ENCODE measurements at places on chromosomes 13 and 19.

- no peak for DNase-seq
These were observed 21.0 kb downstream of the VASP start for GRCh38 chr19:45528149-45528743.

DNA sequence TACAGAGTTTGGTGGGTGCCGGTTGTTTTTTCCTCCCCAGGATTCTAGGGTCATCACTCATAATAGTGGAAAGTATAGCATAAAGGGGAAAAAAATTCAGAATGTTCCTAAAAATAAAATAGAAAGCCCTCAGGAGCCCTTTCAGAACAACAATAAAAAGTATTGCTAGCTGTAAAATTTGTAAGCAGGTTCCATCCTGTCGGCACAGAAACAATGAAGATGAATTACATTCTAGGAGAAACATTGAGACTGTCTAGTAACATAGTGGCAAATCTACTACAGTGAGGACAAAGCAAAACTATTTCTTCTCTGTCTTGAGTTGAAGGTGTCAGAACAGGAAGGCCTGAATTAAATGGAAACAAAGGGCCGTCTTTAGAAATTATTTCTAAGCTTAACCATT, 870.7 kb downstream of the PCDH9 start:
- DNase-seq = no peak

DNA sequence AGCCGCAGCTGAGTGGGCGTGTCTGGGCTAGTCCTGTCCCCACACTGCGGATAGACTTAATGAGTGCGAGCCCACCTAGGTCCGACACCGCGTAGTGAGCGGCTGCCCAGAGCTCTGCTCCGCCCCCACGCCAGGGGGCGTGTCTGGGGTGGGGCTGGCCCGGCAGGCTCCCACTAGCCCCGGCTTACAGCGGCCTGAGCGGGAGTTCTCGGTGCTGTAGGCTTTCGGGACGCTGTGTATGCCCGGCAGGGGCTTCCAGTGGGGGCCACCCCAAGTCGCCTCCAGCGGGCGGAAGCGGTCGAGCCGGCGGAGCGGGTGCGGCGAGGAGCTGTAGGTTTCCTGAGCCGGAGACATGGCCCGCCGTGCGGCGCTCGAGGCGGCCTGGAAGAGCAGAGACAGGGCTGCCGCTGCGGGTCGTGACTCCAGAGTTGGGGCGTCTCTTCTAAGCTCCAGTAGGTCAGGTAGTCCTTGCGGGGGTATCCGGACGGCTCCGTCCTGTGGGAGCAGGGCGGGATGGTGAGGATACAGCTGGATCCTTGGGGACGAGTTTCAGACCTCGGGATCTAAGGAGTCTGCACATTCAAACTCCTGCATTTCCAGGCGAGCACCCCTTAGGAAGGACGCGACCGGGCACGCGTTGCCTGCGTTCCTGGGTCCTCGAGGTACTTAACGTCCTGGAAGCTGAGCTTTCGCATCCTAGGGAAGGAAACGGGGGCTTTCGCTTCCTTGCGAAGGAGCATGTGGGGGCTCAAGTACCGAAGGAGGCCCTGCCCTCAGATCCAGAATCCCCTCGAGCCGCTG, 1.2 kb downstream of the CGB7 start:
- DNase-seq = no peak

DNA sequence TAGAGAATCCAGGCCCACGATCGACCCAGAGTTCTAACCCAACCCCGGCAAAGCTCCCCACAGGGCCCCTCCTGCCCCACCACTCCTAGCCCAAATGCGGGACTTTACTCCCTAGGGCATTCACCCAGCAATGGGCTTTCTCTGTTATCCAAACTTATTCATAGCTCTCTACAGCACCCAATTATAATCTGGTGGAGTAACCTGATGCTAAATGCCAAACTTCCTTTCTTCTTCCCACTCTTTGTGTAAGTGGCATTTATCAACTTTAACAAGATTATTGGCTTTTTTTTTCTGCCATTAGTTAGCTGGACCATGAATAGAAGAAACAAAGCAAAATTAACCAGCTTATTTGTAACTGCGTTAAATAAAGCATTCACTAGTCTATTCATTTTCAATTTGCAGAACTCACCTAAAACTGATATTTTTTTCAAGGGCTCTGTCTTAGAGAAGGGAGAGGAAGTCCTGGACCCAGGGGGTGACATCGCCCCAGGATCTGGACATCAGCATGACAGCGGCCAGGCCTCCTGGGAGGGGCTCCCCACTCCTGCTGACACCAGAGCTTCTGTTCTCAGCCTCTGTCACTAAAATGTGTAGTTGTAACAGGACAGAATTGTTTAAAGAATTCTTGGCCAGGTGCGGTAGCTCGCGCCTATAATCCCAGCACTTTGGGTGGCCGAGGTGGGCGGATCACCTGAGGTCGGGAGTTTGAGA, 1.5 kb downstream of the FAM124A start:
- DNase-seq = no peak

GRCh38 chr19:40974633-40975037, 16.4 kb upstream of the CYP2B6 start:
- peak; percentile 36 for DNase-seq

GRCh38 chr13:34128661-34129060, 310.7 kb downstream of the RFC3 start:
- no peak for DNase-seq

DNA sequence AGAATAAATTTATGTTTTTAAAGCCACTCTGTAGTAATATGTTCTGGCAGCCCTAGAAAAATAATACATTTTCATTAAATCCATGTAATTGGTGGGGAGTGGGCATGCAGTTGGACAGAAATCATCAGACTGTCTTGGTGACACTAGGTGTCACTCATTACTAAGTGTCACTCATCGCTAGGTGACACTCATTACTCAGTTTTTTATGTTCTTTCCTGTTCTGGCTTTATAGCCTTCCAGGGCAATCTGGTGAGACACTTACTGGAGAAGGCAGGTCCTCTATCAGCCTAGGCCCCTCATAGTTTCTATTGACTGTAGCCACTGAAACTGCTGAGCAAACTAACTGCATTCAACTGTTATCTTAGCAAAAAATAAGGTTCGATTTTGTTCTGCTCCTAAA, 542.1 kb downstream of the SLITRK1 start:
- DNase-seq = no peak

- no peak for DNase-seq
These were observed 872 bp downstream of the HOMER3 start for GRCh38 chr19:18939922-18940768.

GRCh38 chr13:41652735-41653361, 195.5 kb downstream of the RGCC start:
- no peak for DNase-seq

GRCh38 chr19:17327654-17328516, 6.8 kb downstream of the ANO8 start:
- DNase-seq = no peak

- DNase-seq = no peak
These were observed 91.0 kb upstream of the MAB21L1 start for GRCh38 chr13:35567406-35567980.

DNA sequence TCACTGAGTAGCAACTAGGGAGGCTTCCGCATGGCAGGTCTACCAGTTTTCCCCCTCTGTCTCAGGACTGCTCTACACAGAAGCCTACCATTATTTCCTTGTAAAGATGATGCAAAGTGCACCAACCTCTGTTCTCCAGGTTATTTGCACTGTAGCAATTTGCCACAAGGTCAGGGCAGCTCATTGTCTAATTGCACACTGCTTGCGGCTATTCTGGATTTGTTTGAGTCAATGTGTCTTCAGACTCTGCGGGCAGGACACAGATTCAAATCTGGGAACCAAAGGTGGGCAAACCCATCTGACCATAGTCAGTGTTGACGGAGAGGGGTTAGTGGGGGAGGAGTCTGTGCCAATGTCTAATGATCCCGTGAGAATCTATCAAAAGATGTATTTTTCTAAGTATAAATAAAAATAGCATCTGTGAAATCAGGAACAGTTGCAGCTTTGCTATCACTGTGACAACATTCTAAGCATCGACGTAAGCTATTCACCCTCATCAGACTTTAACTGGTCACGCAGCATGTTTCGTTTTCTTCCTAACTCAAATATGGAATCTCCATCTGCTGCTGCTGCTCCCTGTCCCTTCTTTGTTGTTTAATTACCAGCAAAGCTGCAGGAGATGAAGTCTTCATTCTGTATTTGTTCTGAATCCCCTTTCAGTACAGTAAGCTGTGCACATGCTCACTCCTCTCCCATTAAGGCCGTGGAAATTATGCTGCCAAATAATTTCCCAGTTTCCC, 26.4 kb downstream of the CYSLTR2 start:
- no peak for DNase-seq

- DNase-seq = no peak
These were observed 1379.0 kb upstream of the MIR17HG start for GRCh38 chr13:89968470-89968869.

DNA sequence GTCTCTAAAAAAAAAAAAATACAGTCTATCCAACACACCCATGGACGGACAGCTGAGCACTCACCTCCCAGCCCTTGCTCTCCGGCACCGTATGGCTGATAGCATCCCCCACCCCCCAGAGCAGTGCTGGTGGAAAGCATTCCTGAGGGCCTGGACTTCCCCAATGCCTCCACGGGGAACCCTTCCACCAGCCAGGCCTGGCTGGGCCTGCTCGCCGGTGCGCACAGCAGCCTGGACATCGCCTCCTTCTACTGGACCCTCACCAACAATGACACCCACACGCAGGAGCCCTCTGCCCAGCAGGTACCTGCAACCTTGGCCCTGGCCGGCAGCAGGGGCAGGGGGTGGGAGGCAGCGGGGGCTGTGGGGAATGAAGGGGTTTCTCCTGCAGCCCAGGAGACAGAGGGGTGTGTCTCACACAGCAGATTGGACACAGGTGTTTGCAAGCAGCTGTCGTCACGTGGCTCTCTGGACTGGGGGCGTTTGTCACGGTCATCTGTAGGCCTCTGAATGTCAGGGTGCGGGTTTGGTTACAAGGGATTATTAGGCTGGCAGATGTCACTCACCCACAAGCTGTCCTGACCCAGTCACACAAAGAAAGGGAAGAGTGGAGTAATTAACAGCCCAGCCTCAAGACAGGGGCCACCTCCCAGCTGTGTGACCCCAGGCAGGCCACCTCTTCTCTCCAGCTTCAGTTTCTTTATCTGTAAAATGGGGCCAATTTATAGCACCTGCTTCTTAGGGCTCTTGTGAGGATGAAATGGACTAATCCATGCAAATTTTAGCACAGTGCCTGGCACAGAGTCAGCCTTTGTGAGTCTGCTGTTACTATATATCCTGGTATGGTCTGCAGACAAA, 19.3 kb downstream of the PLD3 start:
- DNase-seq = no peak

- DNase-seq = no peak
These were observed 2.0 kb downstream of the EPN1 start for GRCh38 chr19:55676889-55677505.

DNA sequence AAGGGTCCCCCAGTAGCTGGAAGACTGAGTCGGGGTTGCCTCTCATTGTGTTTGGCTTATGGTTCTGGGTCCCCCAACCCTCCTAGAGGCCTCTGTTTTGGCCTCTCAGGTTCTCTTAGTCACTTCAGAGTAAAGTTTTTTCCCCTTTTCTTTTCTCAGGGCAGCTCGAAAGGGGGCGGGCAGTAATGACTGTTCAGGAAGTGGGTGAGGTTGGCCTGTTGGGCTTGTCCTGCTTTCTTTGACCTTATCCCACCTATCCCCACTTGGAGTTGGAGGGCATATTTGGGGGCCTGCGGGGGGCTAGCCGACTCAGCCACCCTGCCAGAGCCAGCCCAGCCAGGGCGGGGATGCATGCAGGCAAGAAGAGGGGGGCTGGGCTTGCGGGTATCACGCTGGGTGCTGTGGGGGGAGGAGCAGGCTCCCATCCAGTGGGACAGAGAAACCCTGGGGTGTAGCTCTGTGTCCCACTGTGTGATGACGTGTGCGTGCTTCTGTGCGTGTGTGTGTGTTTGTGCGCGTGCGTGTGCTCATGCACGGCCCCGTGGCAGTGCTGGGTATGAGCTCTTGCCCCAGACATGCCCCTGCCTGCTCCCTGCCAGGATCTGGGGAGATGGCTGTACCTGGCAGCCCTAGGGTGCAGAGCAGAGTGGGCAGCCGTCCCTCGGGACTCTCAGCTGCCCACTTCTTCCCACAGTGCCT, 1.4 kb downstream of the CIC start:
- no peak for DNase-seq

GRCh38 chr13:98568918-98569317, 8.0 kb downstream of the STK24 start:
- no peak for DNase-seq

DNA sequence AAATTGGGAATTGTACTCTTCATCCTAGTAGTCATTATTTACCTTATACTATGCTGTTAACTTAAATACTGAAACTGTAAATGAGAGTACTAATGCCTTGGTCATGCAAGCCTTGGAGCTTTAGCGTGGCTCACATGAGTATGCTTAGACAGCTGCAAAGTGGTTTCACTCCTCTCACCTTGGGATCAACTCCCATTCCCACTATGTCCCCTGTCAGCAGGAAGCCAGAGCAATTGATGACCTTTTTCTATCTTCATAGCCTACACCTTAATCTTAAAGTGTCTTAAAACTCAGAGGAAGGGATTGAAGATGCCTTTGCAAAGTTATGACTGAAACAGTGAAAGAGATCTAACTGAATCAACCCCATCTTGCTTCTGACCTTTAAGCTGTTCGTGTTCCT, 33.2 kb upstream of the CEACAM8 start:
- no peak for DNase-seq

GRCh38 chr13:29509999-29510589, 85.4 kb downstream of the SLC7A1 start:
- no peak for DNase-seq

DNA sequence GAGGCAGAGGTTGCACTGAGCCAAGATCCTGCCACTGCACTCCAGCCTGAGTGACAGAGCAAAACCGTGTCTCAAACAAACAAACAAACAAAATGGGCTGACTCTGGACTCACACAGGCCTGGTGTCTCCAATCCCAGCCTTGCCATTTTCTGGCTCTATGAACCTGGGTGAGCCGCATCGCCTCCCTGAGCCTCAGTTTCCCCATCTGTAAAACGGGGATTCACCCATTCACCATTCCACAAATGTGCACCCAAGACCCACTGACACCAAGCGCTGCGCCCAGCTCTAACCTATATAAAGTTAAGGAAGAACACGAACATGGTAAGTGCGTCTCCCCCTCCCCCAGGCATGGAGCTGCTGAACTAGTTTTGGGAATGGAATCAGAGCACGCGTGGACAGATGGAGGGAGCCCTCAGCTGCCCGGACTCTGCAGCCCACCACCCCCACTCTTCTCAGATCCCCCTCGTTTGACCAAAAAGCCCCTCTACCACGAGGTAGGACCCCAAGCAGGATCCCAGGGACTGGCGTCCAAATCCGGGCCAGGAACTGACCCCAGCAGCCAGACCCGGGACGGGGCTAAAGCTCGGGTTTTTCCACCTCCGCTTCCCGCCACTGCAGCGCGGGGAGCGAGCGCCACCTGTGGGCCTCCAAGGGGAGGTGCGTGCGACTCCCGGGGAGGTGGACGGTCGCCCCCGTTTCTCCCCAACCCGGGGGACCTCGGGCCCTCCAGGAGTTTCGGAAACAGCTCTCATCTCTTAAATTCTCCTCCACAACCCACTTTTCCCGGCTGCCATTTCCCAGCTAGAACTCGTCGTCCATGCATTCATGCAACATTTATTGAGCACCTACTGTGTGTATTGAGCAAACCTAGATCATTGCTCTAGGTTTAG, 33.0 kb upstream of the ADGRE5 start:
- DNase-seq = peak; percentile 53

GRCh38 chr13:31521435-31521834, 217.9 kb upstream of the RXFP2 start:
- DNase-seq = no peak

Data from NCI-H2081 (cell line).